ENCODE measurements at places on chromosomes 7 and 10.
A peak's percentile ranks its signal among the peaks of the same experiment; 100 is the strongest.

DNA sequence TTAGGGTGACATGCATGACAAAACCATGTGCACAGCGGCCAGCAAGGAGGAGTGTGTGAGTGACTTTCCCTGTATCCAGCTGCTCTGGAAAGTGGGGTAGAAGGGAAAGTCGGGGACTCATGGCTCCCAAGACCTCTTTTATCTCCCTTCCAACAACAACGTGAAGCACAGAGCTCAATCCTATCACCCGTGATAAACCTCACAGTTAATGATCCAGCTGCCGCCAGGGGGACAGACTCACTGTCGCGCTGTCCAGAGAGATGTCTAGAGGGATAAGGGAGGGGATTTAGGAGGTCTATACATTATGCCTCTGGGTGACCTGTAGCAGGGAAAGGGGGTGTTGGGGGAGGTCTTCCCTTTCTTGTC, 84.0 kb upstream of the SMNDC1 start:
- DNase-seq: no peak

DNA sequence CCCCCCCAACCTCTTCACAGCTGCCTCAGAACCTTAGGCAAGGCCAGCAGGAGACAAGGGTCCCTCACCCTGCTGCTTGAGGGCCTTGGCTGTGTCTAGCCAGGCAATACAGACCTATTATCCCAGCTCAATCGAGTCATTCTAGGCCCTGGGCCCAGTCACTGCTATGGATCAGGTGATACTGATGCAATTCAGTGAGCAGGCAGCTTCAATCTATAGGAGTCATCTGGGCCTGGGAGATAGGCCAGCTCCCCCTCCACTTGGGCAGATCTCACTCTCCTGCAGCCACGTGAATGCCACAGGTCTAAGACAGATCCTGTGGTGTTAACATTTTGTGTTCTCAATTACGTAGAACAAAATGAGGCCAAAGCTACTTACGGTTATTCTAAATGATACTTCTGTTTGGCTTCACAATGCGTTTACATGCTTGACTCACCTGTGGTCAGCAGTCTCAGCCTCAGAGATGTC, 68.0 kb upstream of the LRRC4 start:
- DNase-seq: no peak

GRCh38 chr10:122054048-122055025, 65.4 kb downstream of the TACC2 start:
- no peak for DNase-seq

DNA sequence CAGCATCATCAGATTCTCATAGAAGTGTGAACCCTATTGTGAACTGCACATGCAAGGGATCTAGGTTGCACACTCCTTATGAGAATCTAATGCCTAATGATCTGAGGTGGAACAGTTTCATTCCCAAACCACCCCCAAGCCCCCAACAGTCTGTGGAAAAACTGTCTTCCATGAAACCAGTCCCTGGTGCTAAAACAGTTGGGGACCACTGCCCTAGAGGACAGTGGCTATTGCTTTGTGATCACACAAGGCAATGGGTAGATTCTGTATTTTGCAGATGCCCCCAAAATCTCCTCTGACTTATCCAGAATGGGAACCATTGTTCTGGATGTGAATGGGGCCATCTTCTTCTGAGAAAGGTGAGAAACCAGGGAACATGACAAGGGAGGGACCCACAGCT, 31.1 kb upstream of the HPS1 start:
- DNase-seq: no peak

GRCh38 chr10:58701405-58702135, 188.9 kb downstream of the BICC1 start:
- peak; percentile 71 for DNase-seq

DNA sequence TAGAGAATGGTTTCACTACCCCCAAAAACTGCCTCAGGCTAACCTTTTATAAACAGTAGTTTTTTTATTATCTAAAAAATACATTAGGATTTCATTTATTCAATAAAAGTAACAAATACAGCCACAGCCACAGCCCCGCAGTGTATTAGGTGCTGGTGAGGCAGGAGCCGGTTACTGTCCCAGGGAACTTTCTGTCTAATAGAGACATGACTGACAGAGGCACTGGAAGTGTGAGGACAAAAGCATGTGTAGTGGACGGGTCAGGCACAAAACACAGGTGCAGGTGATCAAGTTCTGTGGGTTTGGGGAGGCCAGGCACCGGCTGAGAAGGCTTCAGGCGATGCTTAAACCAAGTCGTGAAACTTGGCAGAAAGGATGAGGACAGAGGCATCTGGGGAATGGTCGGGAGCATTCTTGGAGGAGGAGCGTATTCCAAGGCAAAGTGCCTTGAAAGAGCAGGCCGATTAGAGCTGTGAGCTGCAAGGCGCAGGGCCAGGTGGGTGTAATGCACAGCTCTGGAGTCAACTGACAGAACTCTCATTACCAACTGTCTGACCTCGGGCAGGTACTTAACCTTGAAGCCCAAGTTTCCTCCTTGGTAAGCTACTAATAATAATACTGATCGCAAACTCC, 138.2 kb downstream of the USP6NL start:
- DNase-seq: no peak

- peak; percentile 41 for DNase-seq
Measured at GRCh38 chr7:4851459-4852422, 10.1 kb downstream of the PAPOLB start.

GRCh38 chr10:71344993-71345480, 26.0 kb downstream of the SLC29A3 start:
- DNase-seq: peak; percentile 18

- DNase-seq: no peak
Measured at GRCh38 chr10:64011912-64012714, 490.9 kb downstream of the REEP3 start.

DNA sequence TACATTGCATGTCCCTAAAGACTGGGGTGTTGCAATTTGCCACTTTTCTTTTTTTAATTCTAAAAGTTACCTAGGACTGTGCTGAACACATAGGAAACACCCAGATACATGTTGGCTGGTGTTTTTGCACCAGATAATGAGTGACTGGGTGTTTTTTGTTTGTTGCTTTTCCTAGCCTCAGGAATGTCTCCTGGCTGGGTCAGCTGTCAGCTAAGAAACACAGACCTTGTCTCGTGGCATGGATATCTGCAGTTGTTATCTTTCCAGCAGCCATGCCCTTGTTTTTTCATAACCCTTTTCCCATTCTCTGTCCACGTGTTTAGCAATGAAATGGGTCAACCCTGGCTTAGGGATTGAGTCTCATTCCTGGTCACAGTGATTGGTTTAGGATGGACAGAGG, 433.9 kb upstream of the ZMIZ1 start:
- DNase-seq: peak; percentile 72

- DNase-seq: no peak
Measured at GRCh38 chr10:369684-370448, 234.6 kb downstream of the ZMYND11 start.

GRCh38 chr7:85561706-85562105, 374.9 kb upstream of the SEMA3D start:
- no peak for DNase-seq

DNA sequence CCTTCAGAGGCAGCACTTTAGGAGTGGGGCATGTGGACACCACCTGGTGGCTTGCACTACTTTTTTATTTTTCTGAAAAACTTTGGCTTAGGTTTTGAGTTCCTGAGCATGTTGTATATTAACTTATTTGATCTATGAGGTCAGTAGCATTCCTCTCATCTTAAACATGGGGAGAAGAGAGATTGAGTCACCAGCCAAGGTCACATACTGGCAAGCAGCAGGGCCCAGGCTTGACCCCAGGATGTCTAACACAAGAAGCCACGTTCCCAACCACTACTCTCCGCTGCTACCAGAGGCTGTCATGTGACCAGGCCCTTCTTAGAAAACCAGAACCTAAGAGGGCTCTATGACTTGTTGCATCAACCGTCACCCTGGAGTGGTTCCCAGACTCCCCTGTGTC, 210.3 kb upstream of the GPR26 start:
- peak; percentile 1 for DNase-seq

GRCh38 chr7:79091661-79092060, 361.8 kb downstream of the MAGI2 start:
- DNase-seq: peak; percentile 26

- DNase-seq: peak; percentile 29
Measured at GRCh38 chr10:20855398-20856038, 41.6 kb downstream of the NEBL start.

DNA sequence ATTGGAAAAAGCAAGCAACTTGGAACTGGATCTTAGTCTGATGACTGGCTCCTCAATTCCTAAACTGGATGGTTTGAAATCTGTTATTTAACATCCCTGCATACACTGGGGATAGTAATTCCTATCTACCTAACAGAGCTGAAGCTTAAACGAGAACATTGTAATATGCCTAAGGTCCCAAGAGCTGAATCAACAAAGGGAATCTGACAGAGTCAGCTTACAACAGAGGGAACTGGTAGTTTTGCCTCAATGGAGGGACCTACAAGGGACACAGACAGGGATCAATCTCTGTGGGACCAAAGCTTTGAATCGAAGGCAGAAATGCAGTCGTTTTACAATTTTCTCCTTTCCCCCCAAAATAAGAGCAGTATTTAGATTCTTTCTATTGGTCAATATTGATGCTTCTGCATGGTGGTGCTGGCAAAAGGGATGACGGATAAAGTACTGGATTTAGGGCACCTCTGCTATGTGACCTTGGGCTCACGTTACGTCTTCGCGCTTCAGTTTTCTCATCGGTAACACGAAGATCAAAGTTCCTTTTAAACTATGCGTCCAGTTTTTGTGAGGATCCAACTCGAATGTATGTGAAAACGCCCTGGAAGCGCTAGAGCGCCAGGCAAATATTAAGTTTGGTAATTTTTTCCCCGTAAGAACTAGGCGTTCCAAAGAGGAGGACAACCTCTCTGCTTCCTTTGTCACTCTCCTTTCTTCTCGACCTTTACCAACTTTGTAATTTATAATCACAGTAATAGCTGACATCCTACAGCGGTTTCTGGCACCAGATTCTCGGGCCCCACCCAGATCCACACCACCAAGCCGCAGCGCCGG, 1.1 kb downstream of the ACTR1A start:
- no peak for DNase-seq

DNA sequence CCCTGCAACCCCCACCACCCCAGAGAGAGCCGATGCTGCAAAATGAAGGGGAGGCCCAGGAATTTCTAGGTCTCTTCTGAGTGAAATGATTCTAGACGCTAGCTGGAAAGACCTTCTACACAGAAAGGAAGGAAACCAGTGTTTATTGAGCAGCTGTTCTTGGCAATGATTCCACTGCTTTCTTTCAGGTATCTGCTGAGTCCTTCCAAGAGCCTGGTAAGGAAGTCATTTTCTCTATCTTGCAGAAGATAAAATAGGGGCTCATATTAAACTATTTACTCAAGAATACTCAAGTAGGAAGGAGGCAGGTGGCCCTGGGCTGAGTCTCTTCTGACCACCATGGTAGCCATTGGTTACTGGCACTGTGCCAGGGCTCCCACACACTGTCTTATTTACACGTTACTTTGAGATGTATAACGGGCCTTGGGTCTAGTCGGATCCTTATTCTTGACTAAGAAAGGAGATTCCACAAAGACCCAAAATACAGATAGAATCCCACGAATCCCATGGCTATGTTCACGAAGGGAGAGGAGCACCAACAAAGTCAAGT, 112.1 kb downstream of the GALNT11 start:
- DNase-seq: no peak

DNA sequence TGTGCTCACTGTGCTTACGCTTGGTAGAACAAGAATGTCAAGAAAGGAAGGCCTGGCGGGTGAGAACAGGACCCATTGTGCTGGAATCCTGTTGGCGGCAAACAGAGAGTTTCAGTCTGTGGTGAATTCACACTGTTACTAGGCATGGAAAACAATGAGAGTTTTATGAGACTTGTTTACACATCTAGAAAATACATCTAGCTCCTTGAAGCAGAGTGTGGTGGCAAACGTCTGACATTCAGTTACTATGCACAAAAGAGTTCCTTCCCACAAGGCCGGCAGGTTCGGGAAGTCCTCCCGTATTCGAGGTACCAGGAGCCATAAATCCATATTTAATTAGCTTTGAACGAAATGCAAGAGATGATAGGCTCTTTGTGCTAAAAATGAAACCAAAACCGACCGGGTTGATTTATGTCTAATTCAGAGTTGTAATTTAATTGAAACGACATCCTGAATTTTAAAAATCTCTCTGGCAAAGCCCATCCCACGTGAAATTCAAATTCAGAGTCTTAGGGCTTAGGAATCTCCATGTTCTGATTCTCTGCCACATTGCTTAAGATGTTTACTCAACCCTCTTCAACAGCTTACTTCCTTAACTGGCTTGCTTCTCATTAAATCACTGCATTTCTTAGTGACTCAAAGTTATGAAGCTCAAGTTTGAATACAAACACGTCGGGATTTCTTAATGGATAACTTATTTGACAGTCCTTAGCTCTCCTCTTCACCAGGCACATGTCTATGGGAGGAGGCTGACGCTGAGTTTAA, 299.9 kb upstream of the PITRM1 start:
- peak; percentile 31 for DNase-seq

- no peak for DNase-seq
Measured at GRCh38 chr10:70315815-70316214, 32.0 kb upstream of the NPFFR1 start.

- no peak for DNase-seq
Measured at GRCh38 chr10:33046792-33047191, 88.8 kb upstream of the ITGB1 start.

DNA sequence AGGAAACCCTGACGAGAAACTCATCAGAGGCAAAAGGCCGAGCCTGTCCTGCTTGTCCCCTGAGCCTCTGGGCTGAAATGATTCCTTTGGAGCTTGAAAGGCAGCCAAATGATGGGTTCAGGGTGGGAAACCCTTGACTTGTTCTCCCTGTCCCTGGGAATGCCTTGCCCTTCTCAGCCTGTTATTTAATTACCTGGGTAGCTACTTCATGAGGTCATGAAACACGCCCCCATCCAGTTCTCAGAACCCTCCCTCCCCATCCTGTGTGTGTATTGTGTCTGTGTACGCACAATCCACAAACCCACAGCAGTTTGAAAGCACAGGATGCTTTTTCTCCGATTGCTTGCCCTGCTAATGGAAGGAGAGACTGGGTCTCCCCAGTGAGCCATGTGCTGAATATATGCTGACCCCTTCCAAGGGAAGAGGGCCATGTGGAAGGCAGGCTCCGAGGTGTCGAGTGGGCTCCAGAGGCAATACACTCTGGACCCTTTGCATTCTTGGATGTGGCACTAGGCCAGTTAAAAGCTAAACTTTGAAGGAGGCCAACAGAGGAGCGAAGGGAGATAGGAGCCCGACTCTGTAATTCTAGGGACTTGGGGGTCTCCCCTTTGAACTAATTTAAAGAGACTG, 10.6 kb downstream of the DUSP5 start:
- DNase-seq: no peak

- no peak for DNase-seq
Measured at GRCh38 chr10:127986531-127987466, 79.9 kb downstream of the PTPRE start.

GRCh38 chr10:94344522-94345122, 18.1 kb downstream of the NOC3L start:
- DNase-seq: no peak

GRCh38 chr10:118337356-118337755, 4.8 kb downstream of the FAM204A start:
- DNase-seq: no peak

GRCh38 chr10:112744181-112745096, 205.6 kb upstream of the TCF7L2 start:
- DNase-seq: no peak

- DNase-seq: no peak
Measured at GRCh38 chr10:1187151-1187854, 131.1 kb downstream of the WDR37 start.

Data from LHCN-M2 (cell line).